ENCODE measurements at places on chromosomes 3 and 15. TPM values are rescaled to one million over a fixed set of nuclear protein-coding genes. Genes with fewer than 3 reads are reported as not detected.
A peak's percentile ranks its signal among the peaks of the same experiment; 100 is the strongest.

GRCh38 chr15:94247789-94248638 lies 16.7 kb downstream of the MCTP2 start:
- no peak overlapping the region for H3K27ac ChIP-seq
- no peak for DNase-seq
- H3K36me3 ChIP-seq = peaks cover 9% of the 10 kb centered on the region
- H3K4me3 ChIP-seq = no peak overlapping the region

GRCh38 chr15:31325595-31326155 lies 960 bp upstream of the KLF13 start:
- H3K4me3 ChIP-seq = peak overlapping the region; percentile 88
- peak overlapping the region; percentile 91 for H3K27ac ChIP-seq
- H3K4me1 ChIP-seq = peaks cover 26% of the 10 kb centered on the region

- H3K36me3 ChIP-seq = no peaks in the 10 kb centered on the region
- peaks cover 42% of the 10 kb centered on the region for H3K4me1 ChIP-seq
- no peak overlapping the region for H3K27ac ChIP-seq
- H3K4me3 ChIP-seq = peak overlapping the region; percentile 88
- DNase-seq = peak; percentile 51
- H3K27me3 ChIP-seq = peaks cover 8% of the 10 kb centered on the region
Observed at GRCh38 chr3:49803465-49804140, 542 bp downstream of the INKA1 start.

Gene KLHL6
- 65.2 TPM for total RNA-seq
